Activated CD4-positive, alpha-beta memory T cell treated with anti-CD3 and anti-CD28 coated beads, Interleukin-2, amount 10 ng/mL, durations not matched to agents 7 days and 5 days (primary cell): ENCODE measurements at places on chromosomes 2 and 18. TPM values are rescaled to one million over a fixed set of nuclear protein-coding genes. Genes with fewer than 3 reads are reported as not detected.

Gene TMEM150A
- 2.0 TPM for total RNA-seq

DNA sequence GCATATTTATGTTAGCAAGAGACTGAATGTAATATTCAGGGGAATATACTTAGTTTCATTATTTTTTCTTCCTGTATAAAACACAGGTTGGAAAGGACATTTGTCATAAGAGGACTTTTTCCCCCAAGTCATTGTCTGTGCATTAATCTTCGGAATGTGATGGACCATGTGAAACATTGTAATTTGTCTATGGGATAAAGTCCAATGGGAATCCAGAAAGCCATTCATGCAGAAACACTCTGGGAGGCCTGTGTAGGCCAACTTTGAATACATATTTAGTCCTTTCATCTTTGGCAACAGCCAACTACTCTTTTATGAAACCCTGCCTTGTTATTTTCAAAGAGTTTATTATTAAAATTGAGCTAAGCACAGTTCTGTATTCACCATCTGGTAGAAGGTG is 386.4 kb downstream of the PIK3C3 start:
- no peak for DNase-seq

Gene HOXD13
- not detected for total RNA-seq

DNA sequence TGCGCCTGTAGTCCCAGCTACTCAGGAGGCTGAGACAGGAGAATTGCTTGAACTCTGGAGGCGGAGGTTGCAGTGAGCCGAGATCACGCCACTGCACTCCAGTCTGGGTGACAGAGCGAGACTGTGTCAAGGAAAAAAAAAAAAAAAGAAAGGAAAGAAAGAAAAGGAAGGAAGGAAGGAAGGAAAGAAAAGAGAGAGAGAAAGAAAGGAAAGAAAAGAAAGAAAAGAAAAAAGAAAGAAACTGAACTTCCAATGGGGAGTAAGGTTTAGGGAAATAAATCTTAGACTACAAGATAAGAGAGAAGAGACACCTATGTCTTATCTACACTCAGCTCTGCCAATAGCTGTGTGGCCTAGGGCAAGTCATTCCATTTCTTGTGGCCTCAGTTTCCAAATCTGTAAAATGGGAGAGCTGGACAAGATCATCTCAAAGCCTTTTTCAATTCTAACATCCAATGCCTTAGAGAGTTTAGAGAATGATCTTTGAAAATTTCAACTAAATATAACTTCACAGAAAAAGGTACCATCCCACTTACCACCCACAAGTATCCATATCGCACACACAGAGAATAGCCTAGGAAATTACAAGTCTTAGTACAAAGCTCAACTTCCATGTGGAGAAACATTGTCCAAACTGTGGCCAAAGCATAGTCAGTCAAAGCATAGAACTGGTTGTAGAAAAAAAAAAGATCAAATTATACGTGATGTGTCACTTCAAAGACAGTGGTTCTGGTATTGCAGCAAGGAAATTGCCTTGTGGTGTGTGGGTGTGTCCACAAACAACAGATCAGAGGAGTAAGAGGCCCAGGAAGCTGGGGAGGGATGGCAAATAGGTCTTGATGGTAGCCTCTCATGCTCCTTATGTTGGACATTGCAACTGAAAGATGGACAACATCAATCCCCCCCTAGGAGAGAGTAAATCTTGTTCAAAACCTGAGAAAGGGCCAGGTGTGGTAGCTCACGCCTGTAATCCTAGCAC is 42.4 kb downstream of the SLC14A2 start:
- DNase-seq = peak; percentile 55

DNA sequence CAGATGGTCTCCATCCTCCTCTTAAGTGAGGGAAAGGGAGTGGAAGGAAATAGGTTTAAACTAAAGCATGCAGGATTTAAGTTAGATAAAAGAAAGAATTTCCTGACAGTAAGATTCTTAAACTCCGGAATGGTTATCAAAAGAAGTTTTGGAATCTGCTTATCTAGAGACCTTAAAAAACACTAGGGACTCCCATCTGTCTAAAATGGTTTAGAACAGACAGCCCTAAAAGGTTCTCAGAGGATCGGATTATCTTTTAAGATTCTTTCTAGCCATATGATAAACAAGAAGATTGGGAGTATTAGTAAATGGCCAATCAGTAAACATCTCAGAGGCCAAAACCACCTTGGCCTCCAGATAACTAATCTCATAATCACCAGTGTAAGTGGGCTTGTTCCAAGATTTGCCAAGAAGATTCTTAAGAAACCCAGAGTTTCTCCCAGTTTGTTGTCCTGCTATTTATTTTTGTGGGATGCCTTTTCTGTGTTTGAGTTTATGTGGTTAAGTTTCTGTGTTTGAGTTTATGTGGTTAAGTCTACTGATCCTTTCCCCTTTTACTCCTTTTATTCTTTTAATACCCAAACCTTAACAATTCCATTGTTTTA is 314.9 kb upstream of the NRP2 start:
- no peak for DNase-seq

GRCh38 chr2:240989451-240990265 is 8.8 kb upstream of the SNED1 start:
- no peak for DNase-seq

Gene PRKAG3
- not detected for total RNA-seq

Gene RMND5A
- total RNA-seq = 27.5 TPM

Gene UGT1A4
- not detected for total RNA-seq

Gene ATP6V1B1
- total RNA-seq = not detected

Gene BOLL
- total RNA-seq = not detected

Gene TUBB8B
- total RNA-seq = not detected

- DNase-seq = no peak
Measured at GRCh38 chr2:42254186-42254895, 85.2 kb downstream of the EML4 start.

Gene DLGAP1
- total RNA-seq = 0.53 TPM

GRCh38 chr2:170712653-170713542 is 2.2 kb upstream of the SP5 start:
- DNase-seq = no peak

- no peak for DNase-seq
Measured at GRCh38 chr2:48137829-48138228, 231.5 kb upstream of the FBXO11 start.

- DNase-seq = no peak
Measured at GRCh38 chr2:30860003-30860725, 52.9 kb upstream of the CAPN13 start.

Gene RFTN2
- not detected for total RNA-seq

Gene IL36RN
- total RNA-seq = not detected

Gene ORC2
- total RNA-seq = 50.8 TPM

Gene SERPINB3
- total RNA-seq = not detected

Gene NAT8
- total RNA-seq = not detected

Gene FANCL
- 19.7 TPM for total RNA-seq

GRCh38 chr18:54135216-54135615 is 89.3 kb downstream of the MBD2 start:
- no peak for DNase-seq

Gene CFAP221
- total RNA-seq = not detected

GRCh38 chr2:85308201-85308600 is 19.6 kb downstream of the TGOLN2 start:
- no peak for DNase-seq

- peak; percentile 43 for DNase-seq
Measured at GRCh38 chr18:69944436-69944835, 3.2 kb downstream of the CD226 start.

Gene SERPINB8
- 11.2 TPM for total RNA-seq
